Aorta (tissue), 5 donors: ENCODE measurements at places on chromosomes 6 and 20. TPM values are rescaled to one million over a fixed set of nuclear protein-coding genes. Genes with fewer than 3 reads are reported as not detected.

TTK gene
- total RNA-seq, result 0.45 TPM

TMEM242 gene
- 17.5 TPM for total RNA-seq

DEFB113 gene
- not detected for total RNA-seq

PTPRT gene
- total RNA-seq, result 0.18 TPM

OR2J2 gene
- total RNA-seq, result not detected

WFDC12 gene
- not detected for total RNA-seq

RIPPLY2 gene
- not detected for total RNA-seq

GRIK2 gene
- 2.3 TPM for total RNA-seq

NNAT gene
- total RNA-seq, result 2.6 TPM

MYCT1 gene
- 20.1 TPM for total RNA-seq

TFAP2C gene
- 0.39 TPM for total RNA-seq

SLC22A16 gene
- 0.69 TPM for total RNA-seq

VNN1 gene
- 1.8 TPM for total RNA-seq

MEI4 gene
- total RNA-seq, result not detected

TXLNB gene
- 3.4 TPM for total RNA-seq

CLDN20 gene
- total RNA-seq, result not detected

PGC gene
- 0.33 TPM for total RNA-seq

LRRC73 gene
- 0.39 TPM for total RNA-seq

TNFAIP3 gene
- 40.2 TPM for total RNA-seq

TRDN gene
- 0.23 TPM for total RNA-seq

FAM217A gene
- total RNA-seq, result not detected

PLG gene
- not detected for total RNA-seq

FAM83C gene
- not detected for total RNA-seq

GTSF1L gene
- total RNA-seq, result not detected

GJA10 gene
- not detected for total RNA-seq

OLIG3 gene
- total RNA-seq, result not detected

ZC2HC1B gene
- not detected for total RNA-seq

NR2E1 gene
- total RNA-seq, result not detected

TRIM10 gene
- 0.12 TPM for total RNA-seq

ABHD16B gene
- total RNA-seq, result not detected

WFDC5 gene
- total RNA-seq, result not detected

FARS2 gene
- total RNA-seq, result 11.1 TPM

LAMP5 gene
- total RNA-seq, result 0.18 TPM

MMP24OS gene
- 58.6 TPM for total RNA-seq

FOXO3 gene
- 89.6 TPM for total RNA-seq

HSD17B8 gene
- total RNA-seq, result 4.4 TPM
